ENCODE measurements at places on chromosomes 4 and X.
A peak's percentile ranks its signal among the peaks of the same experiment; 100 is the strongest.

- DNase-seq: no peak
Observed at GRCh38 chr4:181293541-181293940, 949.7 kb upstream of the TENM3 start.

- DNase-seq: no peak
Observed at GRCh38 chr4:185011408-185011807, 6.9 kb upstream of the HELT start.

DNA sequence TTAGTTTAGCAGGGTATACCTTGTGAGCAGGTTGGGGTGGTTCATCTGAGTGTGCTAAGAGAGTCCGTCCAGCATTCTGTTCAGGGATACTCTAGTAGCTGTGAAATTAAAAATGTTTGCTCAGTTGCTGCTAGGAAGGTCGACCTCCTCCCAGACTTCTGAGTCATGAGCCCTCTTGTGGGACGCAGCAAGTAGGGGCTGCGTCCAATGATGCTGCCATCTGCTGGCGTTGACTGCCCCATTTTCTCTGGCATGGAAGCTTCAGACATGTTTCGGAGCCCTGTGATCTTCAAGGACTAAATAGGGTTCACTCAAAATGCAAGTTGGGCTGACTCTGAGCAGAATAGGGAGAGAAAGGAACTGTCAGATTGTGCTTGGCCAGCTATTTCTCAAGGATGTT lies 201.0 kb upstream of the ARSJ start:
- peak; percentile 4 for DNase-seq

DNA sequence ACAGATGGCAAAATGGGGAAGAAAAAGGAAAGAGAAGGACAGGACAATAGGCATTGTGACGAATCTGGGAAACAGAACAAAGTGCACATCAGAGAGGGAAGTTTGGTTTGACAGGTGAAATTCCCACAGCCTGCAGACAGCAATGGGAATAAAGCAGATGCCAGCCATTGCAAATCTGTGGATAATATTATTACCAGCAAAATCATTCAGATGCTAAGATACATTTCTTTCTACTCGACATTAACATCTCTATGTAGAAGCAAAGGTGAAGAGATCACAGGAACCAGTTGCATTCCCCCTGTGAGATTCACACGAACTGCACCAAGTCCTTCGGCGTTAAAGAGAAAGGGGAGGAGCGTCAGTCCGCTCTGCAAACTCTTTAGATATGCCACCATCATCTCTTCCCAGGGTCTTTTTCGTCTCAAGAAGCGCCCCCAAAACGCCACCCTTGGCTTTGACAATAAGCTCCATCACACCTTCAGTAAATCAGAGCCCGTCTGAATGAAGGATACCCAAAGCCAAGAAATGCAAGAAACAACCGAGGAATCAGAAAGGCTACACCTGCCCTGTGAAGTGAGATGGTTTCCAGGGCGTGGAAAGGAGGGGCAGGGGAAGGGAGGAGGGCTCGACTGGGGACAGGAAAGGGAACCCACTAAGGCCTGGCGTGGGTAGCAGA lies 1.9 kb downstream of the NEUROG2 start:
- no peak for DNase-seq

DNA sequence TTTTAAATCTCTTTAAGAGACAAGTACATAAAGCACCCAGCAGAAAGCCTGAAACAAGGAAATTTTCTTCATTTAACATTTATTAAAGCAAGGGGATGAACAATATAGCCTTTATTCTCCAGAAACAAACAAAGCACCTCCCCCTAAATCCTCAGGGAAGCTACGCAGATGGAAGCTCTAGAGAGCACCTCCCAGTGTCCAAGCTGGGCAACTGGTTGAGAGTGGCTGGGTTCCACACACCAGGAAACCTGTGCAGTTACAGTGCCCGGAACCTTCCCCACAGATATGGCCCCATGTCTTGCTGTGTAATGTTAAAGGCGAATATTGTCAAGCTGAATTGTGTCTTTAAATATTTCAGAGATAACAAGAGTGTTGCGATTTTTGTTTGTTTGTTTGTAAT lies 8.9 kb upstream of the TRIML1 start:
- DNase-seq: no peak

- DNase-seq: no peak
Observed at GRCh38 chr4:15771216-15772058, 6.7 kb upstream of the CD38 start.

GRCh38 chr4:94032754-94033153 lies 174.9 kb upstream of the SMARCAD1 start:
- no peak for DNase-seq

GRCh38 chr4:88481537-88481936 lies 24.6 kb downstream of the HERC5 start:
- DNase-seq: no peak

GRCh38 chr4:95048296-95048695 lies 290.5 kb downstream of the BMPR1B start:
- DNase-seq: no peak

DNA sequence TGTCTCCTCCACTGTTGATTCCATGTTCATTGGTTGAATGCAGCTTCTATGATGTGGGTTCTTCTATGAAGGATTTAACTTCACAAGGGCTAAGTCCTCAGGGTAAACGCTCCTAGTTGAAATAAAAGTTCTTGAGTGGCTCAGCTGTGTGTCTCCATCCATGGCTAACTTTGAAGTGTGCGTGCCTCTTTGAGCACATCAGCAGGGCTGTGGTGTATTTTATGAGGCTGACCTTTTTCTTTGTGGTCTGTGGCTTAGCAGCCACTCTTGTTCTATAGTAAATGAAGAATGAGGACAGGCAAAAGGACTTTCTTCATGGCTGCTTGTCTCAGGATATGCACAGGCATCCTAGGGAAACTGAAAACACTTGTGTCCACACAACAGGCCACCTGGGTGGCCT lies 88.5 kb downstream of the KIT start:
- no peak for DNase-seq

DNA sequence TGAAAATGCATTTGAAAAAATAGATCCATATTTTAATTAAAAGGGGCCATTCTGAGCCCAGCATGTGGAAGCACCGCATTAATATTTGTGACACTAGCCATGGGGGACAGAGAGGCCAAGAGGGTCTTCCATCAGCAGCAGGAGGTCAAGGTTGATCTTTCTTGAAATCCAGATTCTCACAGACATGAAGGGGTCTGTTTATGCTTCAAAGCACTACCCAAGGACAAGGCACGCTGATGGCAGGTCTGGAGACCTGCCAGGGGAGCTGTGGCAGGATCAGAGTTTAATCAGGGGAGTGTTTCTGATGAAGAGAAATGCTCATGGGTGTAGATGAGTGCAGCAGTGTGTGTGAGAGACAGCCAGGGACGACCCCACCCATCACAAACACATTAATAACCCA lies 243.3 kb downstream of the LDB2 start:
- DNase-seq: no peak

DNA sequence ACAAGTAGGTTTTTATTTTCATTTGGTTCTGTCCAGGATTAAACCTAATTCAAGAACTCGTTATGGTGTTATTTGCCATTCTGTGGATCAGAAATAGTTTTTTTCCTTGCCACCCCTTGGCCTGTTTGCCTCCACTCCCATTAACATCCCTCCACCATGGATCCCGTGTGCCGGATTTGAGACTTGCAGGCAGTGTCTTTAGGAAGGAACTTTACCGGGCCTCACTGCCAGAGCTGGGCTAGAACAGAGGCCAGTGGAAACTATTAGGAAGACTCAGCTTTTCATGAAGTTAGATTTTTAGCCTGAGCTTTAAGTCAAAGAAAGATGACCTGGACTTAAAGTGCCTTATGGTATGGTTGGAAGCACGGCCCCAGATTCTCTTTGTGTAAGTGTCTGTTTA lies 2.4 kb downstream of the KLHL2 start:
- no peak for DNase-seq

GRCh38 chr4:56787380-56787779 lies 34.1 kb downstream of the SPINK2 start:
- no peak for DNase-seq

DNA sequence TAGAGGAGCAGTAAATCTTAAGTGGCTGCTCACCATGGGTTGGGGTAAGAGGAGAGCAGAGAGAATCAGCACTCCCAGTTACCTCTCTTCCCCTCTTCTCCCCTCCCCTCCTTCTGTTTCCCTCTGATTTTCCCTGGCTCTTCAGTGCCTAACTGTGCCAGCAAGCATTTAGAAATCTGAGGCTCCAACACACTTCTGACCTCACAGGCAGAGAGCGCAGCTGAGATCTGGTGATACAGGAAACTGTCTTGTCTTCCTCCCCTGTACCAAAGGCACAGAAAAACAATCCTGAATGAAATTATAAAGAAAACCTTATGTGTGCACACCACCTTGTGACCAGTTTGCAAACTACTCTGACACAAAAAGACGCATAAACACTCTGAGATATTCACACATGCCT lies 82.4 kb upstream of the SMIM10 start:
- no peak for DNase-seq

DNA sequence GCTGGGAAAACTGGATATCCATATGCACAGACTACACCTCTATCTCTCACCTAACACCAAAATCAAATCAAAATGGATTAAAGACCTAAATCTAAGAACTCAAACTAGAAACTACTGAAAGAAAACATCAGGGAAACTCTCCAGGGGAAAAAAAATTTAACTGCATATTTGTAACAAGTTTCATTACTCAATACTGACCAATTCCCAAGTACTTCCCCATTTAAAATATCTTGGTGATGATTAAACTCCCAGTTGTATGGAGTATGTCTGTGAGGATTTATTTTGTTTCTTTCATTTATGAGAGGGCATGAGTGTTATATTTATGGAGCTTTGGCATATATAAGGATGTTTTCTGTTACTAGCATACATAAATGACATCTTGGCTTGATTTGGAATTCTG lies 112.3 kb upstream of the IL15 start:
- DNase-seq: no peak

DNA sequence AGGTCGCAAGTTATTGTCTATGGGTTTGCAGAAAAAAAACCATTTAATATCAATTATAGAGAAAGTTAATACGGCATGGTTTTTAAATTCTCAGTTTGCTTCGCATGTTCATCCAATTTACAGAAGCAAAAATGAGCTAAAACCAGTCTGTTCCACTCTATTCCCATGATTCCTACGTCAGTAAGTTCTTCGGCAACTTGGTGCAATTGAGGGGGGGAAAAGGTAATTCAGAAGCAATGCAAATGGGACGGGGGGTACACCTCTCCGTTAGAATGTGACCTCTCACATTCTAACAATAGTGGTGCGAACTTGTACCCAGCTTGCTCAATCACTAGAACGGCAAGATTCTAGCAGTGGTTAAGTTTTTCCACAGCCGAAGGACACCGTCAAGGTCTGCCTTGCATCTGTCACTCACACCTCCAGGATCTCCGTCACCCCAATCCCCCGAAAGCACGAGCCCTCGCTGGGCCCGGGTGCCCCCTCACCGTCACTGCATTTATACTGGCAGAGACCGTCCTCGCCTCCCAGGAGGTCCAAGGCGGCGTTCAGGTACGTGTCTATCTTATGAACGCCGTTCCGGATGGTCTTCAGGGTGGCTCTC lies 653 bp downstream of the PLA2G12A start:
- no peak for DNase-seq

DNA sequence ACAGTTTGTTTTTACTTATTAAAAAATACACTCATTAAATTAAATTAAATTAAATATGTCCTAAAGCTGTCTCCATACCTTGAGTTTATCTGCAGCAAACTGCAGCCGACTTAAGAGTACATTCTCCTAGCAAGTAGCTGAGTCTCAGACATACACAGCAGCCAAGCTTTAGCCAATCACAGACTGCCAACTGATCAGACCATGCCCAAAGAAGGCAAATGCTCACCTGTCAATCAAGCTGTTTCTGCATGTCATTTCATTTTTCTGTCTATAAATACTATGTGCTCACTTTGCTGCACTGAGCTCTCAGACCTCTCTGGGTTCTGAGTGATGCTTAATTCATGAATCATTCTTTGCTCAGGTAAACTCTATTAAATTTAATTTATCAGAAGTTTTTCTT lies 280.9 kb upstream of the EPHA5 start:
- no peak for DNase-seq

DNA sequence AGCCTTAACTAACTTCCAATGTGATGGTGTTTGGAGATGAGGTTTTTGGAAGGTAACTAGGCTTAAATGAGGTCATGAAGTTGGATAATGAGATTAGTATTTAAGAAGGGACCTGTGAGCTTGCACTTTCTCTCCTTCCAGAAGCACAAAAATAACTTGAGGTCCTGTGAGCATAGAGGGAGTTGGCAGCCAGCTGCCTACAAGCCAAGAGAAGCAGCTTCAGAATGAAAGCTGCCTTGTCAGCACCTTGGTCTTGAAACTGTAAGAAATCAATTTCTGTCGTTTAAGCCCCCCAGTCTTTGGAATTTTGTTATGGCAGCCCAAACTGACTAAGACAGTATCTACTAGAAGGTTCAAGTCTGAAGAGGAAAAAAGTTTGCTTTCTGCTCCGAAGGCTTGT lies 280.2 kb upstream of the GALNTL6 start:
- DNase-seq: no peak

GRCh38 chrX:13669246-13669737 lies 16.4 kb downstream of the TCEANC start:
- no peak for DNase-seq
